ENCODE measurements at places on chromosomes 7 and 10.

- no peak for DNase-seq
Observed at GRCh38 chr10:88474884-88475844, 108.0 kb downstream of the RNLS start.

DNA sequence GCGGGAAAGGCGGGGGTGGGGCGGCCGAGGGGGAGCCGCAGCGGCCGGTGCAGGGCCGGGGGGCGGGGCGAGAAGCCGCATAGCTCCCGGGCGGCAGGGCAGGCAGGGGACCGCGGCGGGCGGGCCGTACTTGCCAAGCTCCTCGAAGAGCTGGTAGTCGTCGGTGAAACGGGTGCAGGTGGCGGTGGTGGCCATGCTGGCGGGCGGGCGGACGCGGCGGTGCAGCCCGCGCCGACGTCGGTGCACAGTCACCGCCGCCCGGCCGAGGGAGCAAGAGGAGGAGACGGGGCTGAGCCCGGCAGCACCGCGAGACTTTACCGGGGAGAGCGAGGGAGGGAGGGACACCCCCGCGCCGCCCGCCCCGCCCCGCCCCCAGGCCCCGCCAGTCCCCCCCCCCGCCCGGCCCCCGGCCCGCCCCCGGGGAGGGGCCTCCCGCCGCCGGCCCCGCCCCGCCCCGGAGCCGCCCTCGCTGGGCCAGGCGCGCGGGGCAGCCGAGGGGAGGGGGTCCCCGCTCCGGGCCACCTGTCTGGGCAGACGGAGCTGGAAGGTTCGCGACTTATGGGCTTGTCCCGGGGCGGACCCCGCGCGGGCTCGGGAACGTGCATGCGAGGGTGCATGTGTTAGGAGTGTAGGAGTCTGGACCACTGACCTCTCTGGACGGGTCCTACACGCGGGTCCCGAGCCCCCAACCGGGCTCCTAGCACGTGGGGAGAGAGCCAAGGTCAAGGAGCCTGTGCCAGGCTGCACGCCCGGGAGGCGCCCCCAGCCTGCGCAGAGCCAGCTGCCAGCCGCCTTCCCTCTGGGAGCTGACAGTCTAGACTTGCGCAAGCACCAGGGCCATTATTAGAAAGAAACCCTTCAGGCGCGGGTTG, at the start of gene CAMK2G:
Gene CAMK2G (minus strand): TSS at position 289 of the 872 bp plus-strand sequence. CDS start 94 bp downstream, at position 195.
- peak; percentile 89 for DNase-seq

- no peak for DNase-seq
Observed at GRCh38 chr7:25802057-25802456, 349.9 kb upstream of the NFE2L3 start.

GRCh38 chr7:155268921-155269650, 28.6 kb upstream of the INSIG1 start:
- no peak for DNase-seq

- DNase-seq, result no peak
Observed at GRCh38 chr10:96417441-96417840, 58.6 kb upstream of the OPALIN start.

DNA sequence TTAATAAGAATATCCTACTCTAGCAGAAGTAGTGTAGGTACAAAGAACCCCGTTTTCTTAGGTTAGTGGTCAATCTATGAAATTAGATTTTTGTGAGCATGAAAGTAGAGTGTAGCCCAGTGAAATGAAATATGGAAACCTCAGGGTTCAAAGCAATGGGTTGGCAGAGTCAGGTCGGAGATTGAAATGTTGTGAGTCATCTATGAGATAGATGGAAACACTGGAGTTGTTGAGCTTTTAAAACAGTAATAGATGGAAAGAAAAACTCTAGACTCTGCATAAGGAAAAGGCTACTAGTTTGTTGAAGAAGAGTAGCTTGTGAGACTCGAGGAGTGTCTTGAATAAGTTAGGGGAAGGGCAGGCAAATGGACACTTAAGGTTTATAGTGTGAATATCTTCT, 251.9 kb downstream of the EXOC4 start:
- DNase-seq, result no peak

DNA sequence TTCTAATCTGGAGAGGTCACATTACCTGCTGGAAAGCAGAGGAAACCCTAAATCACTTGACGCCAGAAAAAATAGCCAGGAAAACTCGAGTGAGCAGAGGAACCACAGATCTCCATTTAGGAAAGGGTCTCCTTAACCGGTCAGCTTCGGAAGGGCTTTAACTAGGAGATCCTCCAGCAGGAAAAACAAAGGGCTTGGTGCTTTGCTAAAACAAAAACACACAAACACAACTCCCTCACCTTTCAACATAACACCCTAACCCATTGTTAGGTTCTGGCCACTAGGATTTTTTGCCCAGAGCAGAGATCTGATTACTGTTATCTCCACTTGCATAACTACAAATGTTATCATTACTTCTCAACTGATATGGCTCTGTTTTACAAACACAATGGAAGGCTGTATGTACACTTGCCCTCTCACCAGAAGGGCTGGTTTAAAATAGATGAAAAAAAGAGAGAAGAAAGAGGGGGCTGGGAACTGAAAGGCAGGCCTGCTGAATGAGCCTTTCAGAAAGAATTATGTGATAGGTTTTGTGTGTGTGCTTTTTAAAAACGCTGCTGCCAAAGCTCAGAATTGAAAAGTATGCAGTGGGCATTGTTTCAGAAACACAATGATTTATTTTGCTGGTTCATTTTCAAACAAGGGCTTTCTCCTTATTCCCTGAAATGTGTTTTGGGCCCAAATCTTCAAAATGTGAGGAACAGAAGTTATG, 161.5 kb downstream of the FGFR2 start:
- DNase-seq, result no peak

- DNase-seq, result no peak
Observed at GRCh38 chr10:32511599-32511998, 65.7 kb downstream of the CCDC7 start.

GRCh38 chr7:7920481-7920880, 48.1 kb upstream of the GLCCI1 start:
- DNase-seq, result no peak

DNA sequence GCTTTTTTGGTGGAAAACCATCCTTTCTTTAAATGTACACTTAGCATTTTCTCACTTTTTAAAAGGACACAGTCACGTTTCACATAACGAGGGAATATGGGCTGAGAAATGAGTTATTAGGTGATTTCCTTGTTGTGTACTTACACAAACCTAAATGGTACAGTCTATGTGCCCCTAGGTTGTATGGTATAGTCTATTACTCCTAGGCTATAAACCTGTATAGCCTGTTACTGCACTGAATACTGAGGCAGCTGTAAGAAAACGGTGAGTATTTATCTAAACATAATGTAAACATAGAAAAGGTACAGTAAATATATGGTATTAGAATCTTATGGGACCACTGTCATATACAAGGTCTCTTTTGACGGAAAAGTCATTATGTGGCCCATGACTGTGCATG, 913.5 kb upstream of the GHITM start:
- no peak for DNase-seq

DNA sequence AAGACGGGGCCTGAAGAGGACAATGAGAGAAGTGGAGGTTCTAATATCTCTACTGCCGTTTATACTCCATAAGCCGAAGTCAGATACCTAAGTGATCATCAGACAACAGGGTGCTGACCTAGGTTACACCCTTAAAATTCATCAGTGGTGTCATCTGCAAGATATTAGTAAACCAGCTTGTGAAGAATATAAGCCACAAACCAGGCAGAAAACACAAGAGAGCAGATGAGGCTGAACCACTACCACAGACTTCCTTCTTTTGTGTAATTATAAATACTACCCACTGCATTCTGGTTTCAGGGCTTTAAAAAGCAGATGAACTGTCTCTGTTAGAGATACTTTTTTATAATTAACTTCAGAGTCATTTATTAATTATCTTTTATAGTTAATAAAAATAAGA, 69.0 kb upstream of the LRRC17 start:
- DNase-seq, result no peak

- DNase-seq, result no peak
Observed at GRCh38 chr10:29974773-29975172, 84.6 kb downstream of the JCAD start.

Data from MG63 (cell line).